Large intestine (tissue), 12 donors: ENCODE measurements at places on chromosomes 2 and 18. TPM values are rescaled to one million over a fixed set of nuclear protein-coding genes. Genes with fewer than 3 reads are reported as not detected.

SLC19A3 gene
- polyA plus RNA-seq: 80.8 TPM

- H3K4me1 ChIP-seq: peaks cover 2% of the 10 kb centered on the region
- no peak overlapping the region for H3K4me3 ChIP-seq
- H3K27ac ChIP-seq: no peak overlapping the region
- no peaks in the 10 kb centered on the region for H3K36me3 ChIP-seq
Measured at GRCh38 chr18:13336841-13337240, 118.3 kb downstream of the LDLRAD4 start.

- DNase-seq: no peak
- no peak overlapping the region for H3K4me3 ChIP-seq
- H3K27ac ChIP-seq: peak overlapping the region; percentile 16
- peaks cover 19% of the 10 kb centered on the region for H3K36me3 ChIP-seq
Measured at GRCh38 chr18:48762022-48762421, 188.7 kb downstream of the SMAD7 start.

CD207 gene
- 1.9 TPM for polyA plus RNA-seq

GRCh38 chr2:112032689-112033465 lies 22.2 kb upstream of the TMEM87B start:
- peaks cover 15% of the 10 kb centered on the region for H3K4me1 ChIP-seq
- no peak overlapping the region for H3K27ac ChIP-seq
- no peaks in the 10 kb centered on the region for H3K27me3 ChIP-seq
- no peak overlapping the region for H3K4me3 ChIP-seq
- H3K36me3 ChIP-seq: no peaks in the 10 kb centered on the region
- peak; percentile 15 for DNase-seq

GRCh38 chr18:74947875-74948274 lies 261.1 kb downstream of the PTGR3 start:
- no peaks in the 10 kb centered on the region for H3K27me3 ChIP-seq
- no peak overlapping the region for H3K4me3 ChIP-seq
- H3K4me1 ChIP-seq: no peaks in the 10 kb centered on the region
- no peaks in the 10 kb centered on the region for H3K36me3 ChIP-seq
- no peak for DNase-seq

GRCh38 chr18:43855376-43855775 lies 578.1 kb upstream of the SYT4 start:
- H3K27me3 ChIP-seq: no peaks in the 10 kb centered on the region
- no peak overlapping the region for H3K27ac ChIP-seq
- DNase-seq: no peak
- no peaks in the 10 kb centered on the region for H3K4me1 ChIP-seq
- H3K4me3 ChIP-seq: no peak overlapping the region

PDE1A gene
- polyA plus RNA-seq: 16.1 TPM

DNA sequence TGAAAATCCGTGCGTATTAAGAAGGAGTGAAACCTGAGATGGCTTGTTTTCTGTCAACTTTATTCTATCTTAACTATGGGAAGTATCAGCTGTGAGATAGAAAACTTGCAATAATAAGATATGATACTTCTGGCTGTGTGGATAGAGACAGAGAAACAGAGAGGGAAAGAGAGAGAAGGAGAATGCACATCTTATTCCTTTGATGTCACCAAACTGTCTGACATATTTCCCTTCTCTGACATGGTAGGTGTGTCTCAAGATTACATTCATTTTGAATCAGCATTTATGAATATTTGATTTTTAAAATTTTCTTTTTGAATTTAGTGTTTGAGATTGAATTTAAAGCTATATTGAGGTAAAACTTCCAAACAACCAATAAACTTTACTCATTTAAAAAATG lies 69.4 kb downstream of the CDC42EP3 start:
- no peak for DNase-seq
- H3K4me3 ChIP-seq: no peak overlapping the region
- H3K36me3 ChIP-seq: no peaks in the 10 kb centered on the region
- H3K4me1 ChIP-seq: no peaks in the 10 kb centered on the region

DNA sequence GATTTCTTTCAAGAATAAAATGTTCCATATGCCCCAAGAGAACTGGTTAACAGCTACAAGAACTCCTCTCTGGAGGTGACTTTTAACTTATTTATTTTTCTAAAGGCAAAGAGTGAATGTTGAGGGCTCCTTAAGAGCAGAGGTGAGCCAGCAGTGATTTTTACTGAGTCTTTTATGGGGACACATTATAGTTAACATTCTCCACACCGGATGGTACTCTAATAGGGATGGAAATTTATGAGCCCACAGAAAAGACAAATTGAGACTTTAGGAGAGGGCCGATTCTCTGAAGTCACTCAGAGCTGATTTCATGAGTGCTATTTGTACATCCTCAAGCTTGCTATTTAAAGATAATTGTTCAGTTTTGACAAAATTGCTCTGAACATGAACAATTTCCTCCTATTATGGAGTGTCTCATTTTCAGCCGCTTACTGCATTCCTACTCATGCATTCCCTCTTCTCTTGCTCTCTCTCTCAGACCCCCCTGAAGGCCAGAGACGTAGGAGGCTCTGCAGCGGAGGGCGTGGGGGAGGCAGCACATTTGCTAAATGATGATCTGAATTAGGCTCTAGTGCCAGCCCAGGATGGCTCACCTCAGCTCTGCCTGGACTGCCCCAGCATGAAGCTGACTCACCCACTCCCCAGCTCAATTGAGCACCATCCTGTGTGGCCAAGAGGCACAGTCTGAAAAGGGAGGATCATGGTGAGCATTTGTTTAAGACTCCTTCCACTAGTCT lies 5.9 kb upstream of the RPL37A start:
- peaks cover 2% of the 10 kb centered on the region for H3K4me1 ChIP-seq
- no peaks in the 10 kb centered on the region for H3K36me3 ChIP-seq
- H3K27ac ChIP-seq: no peak overlapping the region
- no peak overlapping the region for H3K4me3 ChIP-seq

PAIP2B gene
- 4.1 TPM for polyA plus RNA-seq
